ENCODE measurements at places on chromosomes 4 and X. TPM values are rescaled to one million over a fixed set of nuclear protein-coding genes. Genes with fewer than 3 reads are reported as not detected.

GRCh38 chr4:113157086-113157857 is 107.8 kb downstream of the ANK2 start:
- DNase-seq: no peak

DNA sequence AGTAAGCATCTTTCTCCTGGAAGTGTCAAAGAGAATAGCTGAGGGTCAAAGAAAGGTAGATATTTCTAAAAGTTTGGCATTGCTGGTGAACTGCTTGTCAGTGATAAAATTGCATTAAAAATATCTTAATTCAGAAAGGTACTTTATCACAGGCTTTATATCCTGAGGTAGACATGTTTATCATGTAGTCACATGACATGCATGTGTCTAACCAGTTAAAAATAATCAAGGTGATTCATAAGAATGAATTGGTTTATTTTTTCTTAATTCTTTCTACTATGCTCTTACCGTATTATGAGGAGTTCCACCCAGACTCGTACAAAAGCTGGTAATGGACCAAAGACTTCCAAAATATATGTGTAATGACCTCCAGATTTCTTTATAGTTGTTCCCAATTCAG is 6.1 kb downstream of the SLC7A11 start:
- DNase-seq: no peak

DNA sequence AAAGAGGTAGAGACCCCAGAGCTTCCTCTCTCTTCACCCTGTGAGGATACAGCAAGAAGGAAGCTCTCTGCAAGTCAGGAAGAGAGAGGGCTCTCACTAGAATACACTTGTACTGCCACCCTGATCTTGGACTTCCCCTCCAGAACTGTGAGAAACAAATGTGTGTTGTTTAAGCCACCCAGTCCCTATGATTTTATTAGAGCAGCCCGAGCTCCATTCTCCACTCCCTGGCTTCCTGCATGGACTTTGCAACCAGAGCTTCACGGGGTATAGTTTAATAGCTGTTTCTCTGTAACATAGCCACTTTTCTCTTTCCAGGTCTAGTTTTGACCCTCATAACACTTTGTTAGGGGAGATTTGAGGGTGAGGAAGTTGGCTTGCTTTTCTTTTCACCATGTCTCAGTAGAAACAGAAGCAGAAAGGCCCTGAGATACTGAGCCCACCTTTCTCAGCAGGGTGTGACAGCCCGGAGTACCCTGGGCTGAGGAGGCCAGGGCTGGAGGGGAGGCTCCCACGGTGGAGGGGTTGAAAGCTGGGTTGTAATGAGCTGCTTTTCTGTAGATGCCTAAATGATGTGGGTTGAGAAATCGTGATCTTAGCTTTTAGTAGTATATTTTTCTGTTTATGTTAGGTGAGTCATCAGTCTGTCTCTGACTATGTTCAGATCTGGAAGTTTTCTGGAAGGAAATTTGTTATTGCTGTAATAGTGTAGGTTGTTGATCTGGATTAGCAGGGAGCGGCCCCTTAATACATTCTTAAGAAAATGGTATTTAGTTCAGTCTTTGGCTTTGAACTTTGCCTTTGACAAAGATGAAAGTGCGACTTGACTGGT is 118.6 kb downstream of the PTTG2 start:
- no peak for DNase-seq

DNA sequence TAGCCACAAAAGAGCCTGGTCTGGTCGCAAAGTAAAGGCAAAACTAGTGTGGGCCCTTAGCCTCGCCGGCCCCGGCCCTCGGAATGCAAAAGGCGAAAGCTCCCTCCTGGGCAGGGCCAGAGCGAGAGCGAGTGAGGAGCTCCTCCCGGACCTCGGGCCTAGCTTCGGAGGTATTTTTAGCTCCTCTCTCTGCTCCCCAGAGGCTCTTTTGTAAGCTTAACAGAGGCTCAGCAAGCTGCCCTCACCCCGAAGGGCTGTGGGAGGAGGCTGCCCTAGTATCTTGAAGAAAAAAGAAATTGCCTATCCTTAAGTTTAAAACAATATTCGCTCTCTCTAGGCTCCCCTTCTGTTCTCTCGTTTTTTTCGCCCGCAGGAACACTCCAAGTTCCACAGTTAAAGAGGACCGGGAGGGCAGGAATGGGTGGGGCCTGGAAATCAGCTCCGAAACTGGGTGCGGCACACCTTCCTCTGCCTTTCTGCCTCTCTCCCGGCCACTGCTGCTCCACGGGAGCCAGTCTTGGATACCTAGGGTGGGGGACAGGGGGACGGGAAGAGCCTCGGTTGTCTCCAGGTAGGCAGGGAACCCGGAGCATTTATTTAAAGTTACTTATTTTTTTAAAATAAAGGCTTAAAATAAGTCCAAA is 12.1 kb downstream of the HAND2 start:
- no peak for DNase-seq

DNA sequence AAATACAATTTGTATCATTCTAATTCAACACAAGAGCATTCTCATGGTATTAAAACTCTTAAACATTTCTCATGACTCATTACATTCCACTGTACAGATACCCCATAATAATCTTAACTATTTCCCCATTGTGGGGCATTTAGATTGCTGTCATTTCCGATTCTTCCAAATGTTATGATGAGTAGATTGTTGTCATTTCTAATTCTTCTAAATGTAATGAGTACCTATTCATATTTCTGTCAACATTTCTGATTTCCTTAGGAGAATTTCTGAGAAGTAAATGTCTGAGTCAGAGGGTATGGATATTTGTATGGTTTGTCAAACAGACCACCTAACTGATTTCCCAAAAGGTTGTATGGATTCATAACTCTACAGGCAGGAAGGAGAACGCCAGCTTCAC is 8.3 kb downstream of the S100G start:
- no peak for DNase-seq

- no peak for DNase-seq
Observed at GRCh38 chr4:79048878-79049277, 109.6 kb upstream of the PAQR3 start.

DNA sequence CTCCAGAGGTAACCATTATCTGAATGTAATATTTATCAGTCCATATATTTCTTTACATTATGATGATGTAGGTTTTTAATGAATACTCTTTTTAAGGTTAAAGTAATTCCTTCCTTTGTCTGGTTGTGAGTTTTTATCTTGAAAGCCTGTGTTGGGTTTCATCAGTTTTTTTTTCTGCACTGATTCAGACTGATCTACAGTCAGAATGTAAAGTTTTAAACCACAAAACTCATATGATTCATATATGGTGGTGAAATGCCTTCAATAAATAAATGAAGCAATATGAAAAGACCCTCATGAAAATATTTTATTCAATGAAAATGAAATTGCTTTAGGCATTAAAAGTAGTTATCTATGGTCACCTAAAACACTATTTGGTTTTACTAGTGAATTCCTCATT is 47.1 kb downstream of the SORBS2 start:
- no peak for DNase-seq

NMU gene
- 12.6 TPM for polyA plus RNA-seq

GRCh38 chr4:13088726-13089658 is 395.1 kb downstream of the RAB28 start:
- DNase-seq: no peak

SCML2 gene
- polyA plus RNA-seq: 11.6 TPM

DNA sequence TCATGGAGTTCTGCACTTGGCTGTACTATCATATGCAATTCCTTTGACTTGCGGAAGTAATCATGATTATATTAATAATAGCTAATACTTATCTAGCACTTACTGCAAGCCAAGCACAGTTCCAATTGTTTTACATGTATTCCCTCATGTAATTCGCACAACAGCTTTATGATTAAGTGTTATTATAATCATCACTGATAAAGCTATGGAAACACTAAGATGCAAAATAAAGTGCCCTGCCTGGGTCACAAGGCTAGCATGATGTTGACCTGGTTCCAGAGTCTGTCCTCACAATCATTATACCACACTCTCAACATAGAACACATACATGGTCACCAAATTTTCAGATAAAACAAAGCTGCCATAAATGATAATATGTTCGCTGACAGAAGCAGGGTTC is 234.6 kb downstream of the FMR1NB start:
- DNase-seq: no peak

TREX2 gene
- polyA plus RNA-seq: 0.53 TPM

DNA sequence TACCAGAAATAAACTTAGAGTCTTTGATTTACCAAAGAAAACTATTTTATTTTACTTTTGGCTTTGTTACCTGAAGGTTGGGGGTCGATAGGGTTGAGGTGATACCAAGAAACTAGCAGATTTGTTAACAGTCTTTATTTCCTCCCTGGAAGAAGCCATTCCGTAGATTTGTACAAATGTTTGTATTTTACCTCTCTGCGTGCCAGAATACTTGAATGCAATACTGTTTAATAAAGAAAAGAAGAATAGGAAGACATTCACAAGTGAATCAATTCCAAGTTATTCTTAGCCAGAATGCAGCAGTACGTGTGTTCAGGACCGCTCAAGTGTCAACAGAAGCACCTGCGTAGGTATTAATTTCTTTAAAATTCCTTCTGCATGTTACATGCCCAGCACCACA is 260.3 kb upstream of the TENM3 start:
- no peak for DNase-seq

- DNase-seq: no peak
Observed at GRCh38 chr4:158458271-158458895, 63.3 kb upstream of the RXFP1 start.

DNA sequence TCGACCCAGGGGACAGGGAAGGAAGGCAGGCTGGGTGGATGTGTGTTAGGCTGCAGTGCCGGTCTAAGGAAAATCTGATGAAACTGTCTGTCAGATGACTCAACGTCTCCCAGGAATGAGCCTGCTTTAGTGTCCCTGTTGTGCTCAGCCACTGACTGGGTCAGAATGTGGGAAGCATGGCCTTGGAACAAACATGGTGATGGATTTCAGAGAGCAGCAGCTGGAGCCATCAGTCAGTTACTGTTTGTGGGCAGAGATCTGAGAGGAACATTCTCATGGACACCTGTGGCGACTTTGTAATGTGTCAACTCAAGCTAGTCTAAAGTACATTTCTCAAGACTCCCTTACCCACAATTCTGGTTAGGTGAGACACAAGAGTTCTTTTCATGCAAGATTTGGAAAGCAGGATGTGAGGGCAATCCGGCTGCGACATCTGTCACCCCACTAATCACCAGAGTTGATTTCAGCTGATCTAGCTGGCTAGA is 63.2 kb downstream of the ANAPC10 start:
- no peak for DNase-seq

NSUN7 gene
- 15.9 TPM for polyA plus RNA-seq

DNA sequence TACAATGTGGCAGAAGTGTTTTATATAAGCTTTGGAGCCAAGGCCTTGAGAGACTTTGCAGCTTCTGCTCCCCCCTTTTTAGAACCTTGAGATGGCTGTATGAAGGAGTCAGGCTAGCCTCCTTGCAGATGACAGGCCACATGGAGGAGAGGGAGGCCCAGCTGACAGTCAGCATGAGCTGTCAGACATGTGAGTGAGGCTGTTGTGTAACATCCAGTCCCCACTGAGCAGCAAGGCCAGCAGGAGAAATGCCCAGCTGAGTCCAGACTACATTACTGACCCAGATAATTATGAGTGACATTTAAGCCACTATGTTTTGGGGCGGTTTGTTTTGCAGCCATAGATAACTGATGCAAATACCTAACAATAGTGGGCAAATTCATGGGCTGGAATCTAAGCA is 515.3 kb upstream of the ARX start:
- no peak for DNase-seq

CHRNA9 gene
- 0.96 TPM for polyA plus RNA-seq

CXXC4 gene
- 9.1 TPM for polyA plus RNA-seq

DNA sequence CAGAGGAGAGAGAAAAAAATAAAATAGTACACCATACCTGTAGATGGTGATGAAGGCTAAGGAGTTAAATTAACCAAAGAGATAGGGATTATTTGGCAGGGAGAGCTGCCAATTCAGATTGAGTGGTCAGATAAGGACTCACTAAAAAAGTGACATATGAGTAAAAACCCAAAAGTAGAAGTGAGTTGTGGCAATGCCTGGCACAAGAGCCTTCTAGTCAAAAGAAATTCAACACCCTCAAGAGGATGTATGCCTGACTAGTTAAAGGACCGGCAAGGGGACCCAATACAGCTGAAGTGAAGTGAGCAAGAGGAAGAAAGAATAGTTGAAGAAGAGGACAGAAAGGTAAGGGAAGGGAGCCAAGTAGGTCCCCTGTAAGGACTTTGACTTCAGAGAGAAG is 34.9 kb downstream of the ELF2 start:
- no peak for DNase-seq

GRCh38 chr4:18051281-18051680 is 29.7 kb upstream of the LCORL start:
- DNase-seq: no peak

DNA sequence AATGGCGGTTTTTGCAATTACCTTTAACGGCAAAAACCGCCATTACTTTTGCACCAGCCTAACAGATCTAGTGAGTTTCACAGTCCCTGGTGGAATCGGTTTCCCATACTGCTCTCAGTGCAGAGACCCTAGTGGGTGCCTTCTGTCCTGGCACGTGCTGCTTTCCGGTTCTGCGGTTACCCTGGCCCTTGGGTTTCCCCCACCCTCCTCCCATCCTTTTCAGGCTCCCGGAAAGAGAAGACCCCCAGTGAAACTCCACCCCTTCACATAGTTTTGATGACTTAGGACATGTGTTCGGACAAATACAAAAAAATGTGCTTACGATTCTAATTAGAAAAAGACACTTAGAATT is 36.9 kb downstream of the NLGN3 start:
- no peak for DNase-seq

IL1RAPL2 gene
- 0.97 TPM for polyA plus RNA-seq

HSD17B13 gene
- 0.53 TPM for polyA plus RNA-seq

All from left renal pelvis (tissue), 4 donors.